ENCODE measurements at places on chromosomes 6 and 20. TPM values are rescaled to one million over a fixed set of nuclear protein-coding genes. Genes with fewer than 3 reads are reported as not detected.

BHLHE23 gene
- total RNA-seq, result not detected

GRCh38 chr6:167996424-167997199 lies 859 bp upstream of the KIF25 start:
- no peaks in the 10 kb centered on the region for H3K4me1 ChIP-seq
- no peak overlapping the region for H3K27ac ChIP-seq
- H3K4me3 ChIP-seq, result no peak overlapping the region
- no peak for DNase-seq
- H3K36me3 ChIP-seq, result no peaks in the 10 kb centered on the region

DNA sequence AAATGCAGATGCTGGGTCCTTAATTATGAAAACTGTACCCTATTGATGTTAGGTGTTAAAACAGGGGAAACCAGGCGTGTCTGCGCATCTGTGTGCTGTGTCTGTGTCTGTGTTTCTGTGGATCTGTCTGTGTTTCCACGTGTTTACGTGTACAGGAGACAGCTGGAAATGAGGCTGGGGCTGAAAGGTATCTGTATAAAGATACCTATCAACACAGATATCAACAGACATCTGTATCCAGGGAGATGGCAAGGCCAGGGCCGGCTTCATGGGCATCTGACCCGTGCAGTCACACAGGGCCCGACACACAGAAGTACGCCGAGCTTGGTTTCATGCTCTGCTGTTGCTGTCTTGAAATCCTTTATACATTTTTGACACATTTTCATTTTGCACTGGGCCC lies 48.6 kb downstream of the BMP7 start:
- peaks cover 31% of the 10 kb centered on the region for H3K27me3 ChIP-seq
- peaks cover 6% of the 10 kb centered on the region for H3K4me1 ChIP-seq
- H3K4me3 ChIP-seq, result no peak overlapping the region
- no peak overlapping the region for H3K27ac ChIP-seq

PTPRT gene
- not detected for total RNA-seq

CCM2L gene
- total RNA-seq, result not detected

- H3K4me1 ChIP-seq, result peaks cover 11% of the 10 kb centered on the region
- no peak for DNase-seq
- H3K36me3 ChIP-seq, result no peaks in the 10 kb centered on the region
- peaks cover 2% of the 10 kb centered on the region for H3K27me3 ChIP-seq
These were observed 10.0 kb upstream of the UQCC2 start for GRCh38 chr6:33721508-33721907.

SLC13A3 gene
- total RNA-seq, result 2.8 TPM

GRCh38 chr6:154996841-154997311 lies 1.8 kb downstream of the TIAM2 start:
- DNase-seq, result no peak
- no peaks in the 10 kb centered on the region for H3K36me3 ChIP-seq
- no peak overlapping the region for H3K27ac ChIP-seq
- H3K27me3 ChIP-seq, result no peaks in the 10 kb centered on the region

DNA sequence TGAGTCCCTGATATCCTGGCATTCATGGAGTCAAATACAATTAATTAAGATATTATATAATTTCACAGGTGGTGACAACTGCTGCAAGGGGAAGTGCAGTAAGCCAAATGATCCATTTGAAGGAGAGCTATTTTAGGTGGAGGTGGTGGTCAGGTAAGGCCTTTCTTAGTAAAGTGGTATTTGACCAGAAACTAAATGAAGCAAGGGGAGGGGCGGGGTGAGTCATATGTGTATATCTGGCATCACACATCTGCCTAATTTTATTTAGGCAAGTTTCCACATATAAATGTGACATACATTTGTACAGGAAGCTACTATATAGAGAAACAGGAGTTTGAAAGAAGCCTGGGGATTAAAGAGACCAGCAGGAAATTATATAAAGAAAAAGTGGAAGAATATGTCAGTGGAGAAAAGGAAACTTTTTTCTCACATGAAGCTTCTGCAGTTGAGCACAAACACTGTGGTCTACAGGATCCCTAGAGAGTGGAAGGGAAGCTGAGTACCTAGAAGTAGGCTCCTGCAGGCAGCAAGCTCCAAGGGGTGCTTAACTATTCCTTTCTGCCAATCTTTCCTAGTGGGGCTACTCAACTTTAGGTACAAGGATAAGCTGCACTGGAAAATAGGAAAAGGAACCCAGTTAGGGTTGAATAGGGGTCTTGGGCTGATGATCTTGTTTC lies 99.6 kb downstream of the OGFRL1 start:
- no peak overlapping the region for H3K4me3 ChIP-seq
- no peak for DNase-seq
- H3K27ac ChIP-seq, result no peak overlapping the region
- H3K27me3 ChIP-seq, result no peaks in the 10 kb centered on the region
- no peaks in the 10 kb centered on the region for H3K36me3 ChIP-seq

GRCh38 chr20:47487175-47487917 lies 14.3 kb upstream of the NCOA3 start:
- DNase-seq, result no peak
- no peak overlapping the region for H3K4me3 ChIP-seq
- H3K27ac ChIP-seq, result no peak overlapping the region
- no peaks in the 10 kb centered on the region for H3K27me3 ChIP-seq

DNA sequence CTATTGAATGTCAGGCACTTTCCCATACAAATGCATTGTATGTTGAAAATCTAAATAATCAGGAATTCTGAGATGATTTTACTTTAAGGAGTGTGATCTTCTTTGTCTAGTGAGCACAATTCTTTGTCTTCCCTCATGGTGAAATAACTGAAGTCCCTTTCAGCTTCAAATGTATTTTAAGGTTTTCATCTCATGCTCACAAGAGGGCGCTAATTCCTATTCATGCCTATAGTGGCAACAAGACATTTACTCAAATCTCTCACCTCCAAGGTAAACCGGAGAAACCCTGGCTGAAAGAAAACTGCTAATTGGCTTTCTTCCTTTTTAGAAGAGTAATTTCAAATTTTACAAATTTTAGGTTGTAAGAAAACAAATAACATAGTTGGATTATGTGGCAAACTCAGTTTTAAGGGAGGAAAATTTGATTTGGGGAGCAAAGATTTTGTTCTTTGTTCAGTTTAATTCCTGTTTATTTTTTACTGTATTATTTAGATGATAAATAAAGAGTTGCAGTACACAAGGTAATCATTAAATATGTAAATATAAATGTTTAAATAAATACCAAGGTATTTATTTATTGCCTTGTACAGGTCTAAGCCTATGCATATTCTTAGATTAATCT lies 69.1 kb downstream of the SLC35F1 start:
- no peak overlapping the region for H3K27ac ChIP-seq
- H3K4me1 ChIP-seq, result peaks cover 2% of the 10 kb centered on the region
- no peak for DNase-seq
- peaks cover 8% of the 10 kb centered on the region for H3K27me3 ChIP-seq
- H3K4me3 ChIP-seq, result no peak overlapping the region
- H3K36me3 ChIP-seq, result no peaks in the 10 kb centered on the region

RIMS1 gene
- 5.7 TPM for total RNA-seq

DNA sequence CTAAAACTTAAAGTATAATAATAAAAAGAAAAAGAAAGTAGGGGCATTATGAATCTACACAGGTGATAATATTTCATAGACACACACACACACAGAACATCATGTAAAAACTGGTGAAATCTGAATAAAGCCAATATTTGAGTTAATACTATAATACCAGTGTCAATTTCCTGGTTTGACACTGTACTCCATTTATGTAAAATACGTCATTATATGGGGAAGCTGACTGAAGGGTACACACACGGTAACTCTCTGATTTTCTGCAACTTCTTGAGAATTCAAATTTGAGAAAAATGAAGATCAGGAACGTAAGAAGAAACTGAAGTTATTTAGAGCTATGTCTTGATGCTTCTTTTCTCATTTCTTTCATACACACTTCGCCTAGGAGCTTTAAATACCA lies 36.2 kb downstream of the PFDN4 start:
- no peak overlapping the region for H3K4me3 ChIP-seq
- peaks cover 2% of the 10 kb centered on the region for H3K36me3 ChIP-seq
- peaks cover 10% of the 10 kb centered on the region for H3K27me3 ChIP-seq
- no peaks in the 10 kb centered on the region for H3K4me1 ChIP-seq
- H3K27ac ChIP-seq, result no peak overlapping the region
- DNase-seq, result no peak

DNA sequence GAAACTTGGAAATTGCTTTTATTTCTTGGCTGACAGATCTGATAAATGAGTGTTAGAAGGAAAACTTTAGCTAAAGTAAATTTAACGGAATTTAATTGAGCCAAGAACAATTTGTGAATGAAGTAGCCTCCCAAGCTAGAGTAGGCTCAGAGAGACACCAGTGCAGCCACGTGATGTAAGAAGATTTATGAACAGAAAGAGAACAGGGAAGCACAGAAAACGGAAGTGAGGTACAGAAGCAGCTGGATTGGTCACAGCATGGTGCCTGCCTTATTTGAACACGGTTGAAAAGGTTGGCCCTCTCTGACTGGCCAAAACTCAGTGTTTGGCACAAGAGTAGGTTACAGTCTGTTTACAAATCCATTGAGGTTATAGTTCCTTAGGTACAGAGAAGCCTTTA lies 29.5 kb upstream of the IFNGR1 start:
- H3K36me3 ChIP-seq, result peaks cover 2% of the 10 kb centered on the region
- DNase-seq, result no peak
- H3K4me3 ChIP-seq, result no peak overlapping the region
- no peaks in the 10 kb centered on the region for H3K4me1 ChIP-seq

SNX5 gene
- total RNA-seq, result 74.1 TPM

IFNGR1 gene
- total RNA-seq, result 51.8 TPM

KIAA0408 gene
- 1.2 TPM for total RNA-seq

- no peak overlapping the region for H3K27ac ChIP-seq
- peaks cover 10% of the 10 kb centered on the region for H3K27me3 ChIP-seq
- DNase-seq, result no peak
- no peaks in the 10 kb centered on the region for H3K36me3 ChIP-seq
These were observed 61.4 kb upstream of the ASIP start for GRCh38 chr20:34179637-34180360.

- no peak overlapping the region for H3K4me3 ChIP-seq
- DNase-seq, result no peak
- H3K27ac ChIP-seq, result no peak overlapping the region
These were observed 40.1 kb downstream of the ITPR3 start for GRCh38 chr6:33661106-33661838.

DNA sequence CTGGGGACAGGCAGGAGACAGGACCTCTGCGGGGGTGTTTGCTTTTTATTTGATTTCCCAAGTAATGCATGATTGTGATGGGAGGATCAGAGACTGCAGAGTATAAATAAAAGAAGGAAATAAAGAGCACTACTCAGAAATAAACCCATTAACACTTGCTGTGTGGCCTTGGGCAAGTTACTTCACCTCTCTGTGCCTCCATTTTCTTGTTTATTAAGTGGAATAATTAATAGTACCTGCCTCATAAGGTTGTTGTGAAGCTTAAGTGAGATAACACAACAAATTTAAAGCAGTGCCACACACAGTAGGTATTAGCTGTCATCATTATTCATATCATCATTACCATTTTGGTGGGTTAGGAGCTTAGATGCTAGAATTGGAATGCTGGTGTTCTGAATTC lies 8.1 kb downstream of the CEBPB start:
- H3K4me3 ChIP-seq, result no peak overlapping the region
- H3K4me1 ChIP-seq, result peaks cover 20% of the 10 kb centered on the region
- H3K27me3 ChIP-seq, result no peaks in the 10 kb centered on the region
- H3K27ac ChIP-seq, result no peak overlapping the region
- no peak for DNase-seq

DNA sequence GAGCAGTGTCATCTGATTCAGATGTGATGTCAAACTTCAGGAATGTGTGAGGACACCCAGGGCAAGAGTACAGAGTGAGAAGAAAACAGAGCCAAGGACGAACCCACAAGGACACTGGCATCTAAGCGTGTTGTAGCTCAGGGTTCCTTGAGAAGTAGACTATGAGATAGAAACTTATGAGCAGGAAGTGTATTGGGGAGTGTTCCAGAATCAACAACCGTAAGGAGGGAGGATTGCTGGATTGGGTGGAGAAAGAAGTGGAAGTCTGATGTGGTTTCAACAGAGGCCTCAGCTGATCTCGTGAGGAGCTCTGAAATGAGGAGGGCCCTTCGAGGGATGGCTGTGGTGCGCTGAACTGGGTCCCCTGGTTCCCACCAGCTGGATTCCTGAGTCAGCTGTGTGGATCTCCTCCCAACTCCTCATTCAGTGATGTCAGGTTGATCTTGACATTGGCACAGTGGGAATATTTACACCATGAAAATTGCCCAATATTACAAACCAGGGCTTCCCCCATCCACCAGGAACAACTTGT lies 25.7 kb upstream of the IGF2R start:
- no peak overlapping the region for H3K4me3 ChIP-seq
- H3K4me1 ChIP-seq, result peaks cover 22% of the 10 kb centered on the region
- peak overlapping the region; percentile 94 for H3K27ac ChIP-seq
- DNase-seq, result no peak
- peaks cover 5% of the 10 kb centered on the region for H3K36me3 ChIP-seq
- H3K27me3 ChIP-seq, result no peaks in the 10 kb centered on the region

DNA sequence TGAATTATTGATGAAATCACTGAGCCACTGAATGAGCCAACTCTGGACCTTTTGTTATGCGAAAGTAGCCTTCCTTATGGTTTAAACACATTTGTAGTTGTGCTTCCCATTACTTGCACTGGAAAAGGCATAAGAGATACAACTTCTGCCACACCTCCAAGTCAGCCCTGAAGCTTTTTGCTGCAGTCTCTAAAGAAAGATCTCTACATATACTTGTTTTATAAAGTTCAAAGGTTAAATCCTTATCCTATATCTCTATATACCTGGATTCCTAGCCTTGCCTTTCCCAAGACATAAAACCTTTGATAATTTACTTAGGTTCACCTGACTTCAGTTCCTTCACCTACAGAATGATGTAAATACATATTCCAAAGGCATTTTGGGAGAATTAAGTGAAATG lies 132.0 kb downstream of the PTPRK start:
- H3K27me3 ChIP-seq, result no peaks in the 10 kb centered on the region
- H3K4me1 ChIP-seq, result peaks cover 15% of the 10 kb centered on the region
- no peak overlapping the region for H3K4me3 ChIP-seq
- DNase-seq, result no peak

GRCh38 chr20:15476186-15476585 lies 1097.1 kb downstream of the KIF16B start:
- peaks cover 10% of the 10 kb centered on the region for H3K4me1 ChIP-seq
- no peak overlapping the region for H3K4me3 ChIP-seq
- no peak for DNase-seq
- no peaks in the 10 kb centered on the region for H3K36me3 ChIP-seq

- H3K4me3 ChIP-seq, result no peak overlapping the region
- H3K27ac ChIP-seq, result peak overlapping the region; percentile 60
- DNase-seq, result no peak
- H3K4me1 ChIP-seq, result peaks cover 45% of the 10 kb centered on the region
- no peaks in the 10 kb centered on the region for H3K36me3 ChIP-seq
- no peaks in the 10 kb centered on the region for H3K27me3 ChIP-seq
These were observed 972.0 kb upstream of the CITED2 start for GRCh38 chr6:140346428-140346827.

GRCh38 chr20:35698298-35699126 lies 640 bp downstream of the NFS1 start:
- H3K27me3 ChIP-seq, result no peaks in the 10 kb centered on the region
- no peak for DNase-seq
- peak overlapping the region; percentile 92 for H3K27ac ChIP-seq
- H3K36me3 ChIP-seq, result peaks cover 14% of the 10 kb centered on the region
- peaks cover 40% of the 10 kb centered on the region for H3K4me1 ChIP-seq

Measured in chondrocyte (in vitro differentiated cells).